Neural progenitor cell (in vitro differentiated cells): ENCODE measurements at places on chromosomes 1 and 21.

DNA sequence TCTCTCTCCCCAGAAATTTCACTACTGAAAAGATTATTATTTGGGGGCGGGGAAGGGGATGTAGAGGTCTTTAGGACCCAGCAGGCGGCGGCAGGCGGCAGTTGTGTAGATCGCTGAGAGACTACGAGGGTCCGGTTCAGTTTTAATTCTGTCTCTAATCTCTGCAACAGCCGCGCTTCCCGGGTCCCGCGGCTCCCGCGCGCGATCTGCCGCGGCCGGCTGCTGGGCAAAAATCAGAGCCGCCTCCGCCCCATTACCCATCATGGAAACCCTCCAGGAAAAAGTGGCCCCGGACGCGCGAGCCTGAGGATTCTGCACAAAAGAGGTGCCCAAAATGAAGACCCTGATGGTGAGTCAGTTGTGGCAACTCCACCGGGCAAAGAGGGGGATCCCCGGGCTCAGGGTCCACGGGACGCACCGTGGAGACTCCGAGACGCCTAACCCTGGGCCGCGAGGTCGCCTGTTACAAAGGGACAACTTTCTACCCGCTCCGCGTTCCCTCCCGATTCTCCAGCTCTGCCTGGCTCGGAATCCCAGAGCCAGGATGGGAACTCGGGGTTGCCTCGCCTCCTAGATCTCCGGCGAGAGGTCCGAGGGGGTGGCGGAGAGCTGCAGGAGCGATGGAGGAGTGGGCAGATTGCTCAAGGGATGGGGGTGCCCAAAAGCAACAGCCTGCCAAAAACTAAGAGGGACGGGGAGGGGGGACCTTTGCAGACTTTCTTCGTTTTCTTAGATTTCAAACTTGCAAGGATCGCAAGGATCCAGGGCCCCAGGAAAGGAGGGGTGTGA is at the start of gene ST6GALNAC5:
Gene ST6GALNAC5 (plus strand): TSS at position 139 of the 789 bp plus-strand sequence.
- DNase-seq, result peak; percentile 86

DNA sequence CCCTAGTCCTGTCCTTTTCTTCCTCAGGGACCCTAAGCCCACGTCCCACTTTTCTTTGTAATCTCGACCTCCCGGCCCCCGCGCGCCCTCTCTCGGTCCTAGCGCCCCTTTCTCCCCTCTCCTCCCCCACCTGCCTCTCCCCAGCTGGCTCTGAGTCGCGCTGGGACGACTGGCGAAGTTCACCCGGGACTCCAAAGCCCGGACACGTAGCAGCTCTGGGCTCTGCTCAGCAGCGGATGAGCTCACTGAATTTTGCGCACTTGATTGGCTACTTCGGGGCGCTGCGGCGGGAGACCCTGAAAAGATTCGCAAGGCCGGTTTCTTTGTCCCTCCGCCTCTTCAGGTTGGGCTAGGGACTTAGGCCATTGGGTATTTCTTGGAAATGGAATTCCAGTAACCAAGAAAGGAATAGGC is 16.3 kb upstream of the ACKR1 start:
- peak; percentile 95 for DNase-seq

DNA sequence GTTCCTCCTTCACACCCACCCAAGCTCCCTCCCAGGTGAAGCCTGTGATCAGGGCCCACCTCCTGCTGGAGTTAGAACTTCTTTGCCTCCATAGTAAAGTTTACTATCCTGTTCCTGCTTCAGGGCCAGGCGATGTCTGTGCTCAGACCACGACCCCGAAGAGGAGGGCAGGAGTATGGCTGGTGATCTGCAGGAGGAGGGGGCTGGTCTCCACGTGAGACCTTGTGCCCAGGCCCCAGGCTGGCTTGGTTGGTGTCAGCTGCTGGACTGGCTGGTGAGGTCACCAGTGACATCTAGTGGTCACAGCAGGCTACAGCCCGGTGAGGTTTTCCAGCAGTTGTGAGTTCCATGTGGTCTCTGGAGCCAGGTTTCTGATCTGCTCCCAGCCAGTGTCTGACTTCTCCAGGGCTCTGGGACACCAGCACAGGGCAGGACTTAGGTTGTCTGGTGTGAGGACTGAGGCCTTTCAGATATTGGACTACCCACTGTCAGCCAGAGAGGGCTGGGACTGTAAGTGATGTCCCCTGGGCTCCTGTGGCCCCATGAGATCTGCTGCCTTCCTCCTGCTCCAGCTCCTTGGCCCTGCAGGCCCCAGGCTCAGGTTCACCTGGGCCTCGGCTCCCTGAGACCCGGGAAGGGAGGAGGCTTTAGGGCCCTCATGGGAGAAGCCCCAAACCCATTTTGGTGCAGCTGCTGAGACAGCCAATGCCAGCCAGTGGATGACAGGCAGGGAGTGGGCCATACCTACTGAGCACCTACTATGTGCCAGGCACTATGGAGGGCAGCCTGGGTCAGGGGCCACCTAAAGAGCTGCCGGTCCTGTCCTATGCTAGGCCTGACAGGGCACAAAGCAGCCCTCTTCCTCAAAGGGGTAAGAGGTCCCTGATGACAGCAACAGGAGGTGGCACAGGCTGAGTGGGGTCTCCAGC is 6.0 kb upstream of the UBL4B start:
- DNase-seq, result peak; percentile 82

DNA sequence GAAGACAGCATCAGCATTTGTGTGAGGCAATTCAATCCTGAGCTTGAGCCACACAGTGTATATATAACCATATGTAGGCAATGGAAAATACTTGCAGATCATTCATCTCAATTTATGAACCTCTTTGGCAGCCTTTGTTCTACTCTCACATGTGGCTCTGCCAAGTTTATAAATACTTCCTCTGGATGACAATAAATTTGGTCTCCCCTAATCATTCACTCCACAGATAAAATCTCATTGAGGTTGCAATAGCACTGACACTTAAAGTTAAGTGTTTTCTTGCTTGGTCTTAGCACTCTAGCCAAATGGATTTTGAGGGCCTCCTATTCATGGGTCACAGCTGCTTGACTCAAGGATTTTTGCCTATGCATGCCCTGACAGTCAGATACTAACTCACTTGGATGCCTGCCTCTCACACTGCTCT is 136.6 kb upstream of the VANGL1 start:
- no peak for DNase-seq

DNA sequence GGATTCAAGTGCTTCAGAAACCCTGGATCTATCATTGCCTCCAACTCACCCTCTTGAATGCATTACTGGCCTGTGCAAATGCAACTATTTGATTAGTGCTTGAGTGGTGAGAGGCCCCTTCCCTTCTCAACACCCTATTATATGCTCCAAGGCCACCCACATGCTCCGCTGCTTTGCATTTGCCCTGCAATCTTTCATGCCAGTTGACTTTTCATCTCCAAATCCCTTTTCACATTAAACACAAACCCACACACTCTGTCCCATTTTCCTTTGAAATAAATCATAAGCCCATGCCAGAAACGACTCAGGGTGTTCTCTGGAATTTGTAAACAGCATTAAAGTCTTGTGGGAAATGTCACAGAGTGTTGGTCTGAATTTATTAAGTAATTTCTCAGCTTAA is 78.9 kb upstream of the CTTNBP2NL start:
- DNase-seq, result no peak

DNA sequence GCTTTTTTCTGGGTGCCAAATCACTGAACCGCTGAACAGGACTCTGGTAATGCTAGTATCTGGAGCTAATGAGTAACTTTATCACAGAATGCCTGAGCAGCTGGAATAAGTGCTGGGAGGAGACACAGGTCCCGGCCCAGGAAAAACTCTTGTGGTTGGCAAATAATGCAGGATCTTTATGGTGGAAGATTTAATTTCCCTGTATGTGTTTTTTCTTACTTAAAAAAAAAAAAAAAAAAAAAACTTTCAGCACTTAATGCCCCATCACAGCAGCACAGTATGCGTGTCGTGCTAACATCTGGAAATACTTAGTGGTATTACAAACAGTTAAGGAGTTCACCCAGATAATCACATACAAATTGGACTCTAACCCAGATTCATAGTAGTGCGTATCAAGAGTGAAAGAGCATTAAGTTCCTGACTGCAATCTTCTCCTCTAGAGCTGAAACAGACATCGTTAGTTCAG is 220.7 kb downstream of the TOMM20 start:
- no peak for DNase-seq

DNA sequence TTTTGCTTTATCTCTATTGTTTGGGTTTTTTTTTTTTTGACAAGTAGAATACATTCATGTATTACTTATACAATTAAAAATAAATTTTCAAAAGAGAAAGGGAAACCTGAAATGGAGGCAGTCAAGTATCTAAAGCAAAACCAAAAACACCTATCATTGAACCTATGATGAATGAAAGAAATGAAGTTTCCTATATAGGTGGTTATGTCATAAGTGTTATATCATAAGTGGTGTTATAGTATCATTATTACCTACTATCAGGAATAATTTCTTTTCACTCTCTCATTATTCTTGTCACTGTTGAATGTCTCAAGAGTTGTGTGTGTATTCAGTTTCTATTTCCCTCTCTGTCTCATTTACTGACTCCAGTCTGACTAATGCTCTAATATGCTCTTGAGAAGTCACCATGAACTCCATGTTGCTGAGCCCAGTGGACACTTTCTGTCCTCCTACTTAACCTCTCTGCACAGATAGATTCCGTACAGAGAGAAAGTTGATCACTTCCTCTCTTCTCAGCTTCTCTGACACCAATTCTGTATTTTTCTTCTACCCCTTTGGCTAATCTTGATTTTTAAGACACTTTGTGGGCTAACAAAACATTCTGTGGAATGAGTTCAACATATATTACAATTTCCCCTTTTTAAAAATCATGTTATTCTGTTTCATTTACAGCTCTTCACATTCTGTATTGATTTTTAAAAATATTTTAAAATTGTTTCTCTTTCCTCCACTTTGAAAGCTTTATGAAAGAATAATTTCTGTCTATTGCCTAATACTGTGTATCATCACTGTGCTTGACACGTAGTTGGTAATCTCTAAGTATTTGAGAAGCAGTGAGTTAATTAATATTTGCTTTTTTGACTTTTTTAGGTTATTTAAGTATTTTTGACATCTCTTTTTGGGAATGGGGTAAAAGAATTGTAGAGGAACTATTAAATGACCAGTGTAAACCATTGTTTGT is 50.1 kb downstream of the RASAL2 start:
- DNase-seq, result no peak

DNA sequence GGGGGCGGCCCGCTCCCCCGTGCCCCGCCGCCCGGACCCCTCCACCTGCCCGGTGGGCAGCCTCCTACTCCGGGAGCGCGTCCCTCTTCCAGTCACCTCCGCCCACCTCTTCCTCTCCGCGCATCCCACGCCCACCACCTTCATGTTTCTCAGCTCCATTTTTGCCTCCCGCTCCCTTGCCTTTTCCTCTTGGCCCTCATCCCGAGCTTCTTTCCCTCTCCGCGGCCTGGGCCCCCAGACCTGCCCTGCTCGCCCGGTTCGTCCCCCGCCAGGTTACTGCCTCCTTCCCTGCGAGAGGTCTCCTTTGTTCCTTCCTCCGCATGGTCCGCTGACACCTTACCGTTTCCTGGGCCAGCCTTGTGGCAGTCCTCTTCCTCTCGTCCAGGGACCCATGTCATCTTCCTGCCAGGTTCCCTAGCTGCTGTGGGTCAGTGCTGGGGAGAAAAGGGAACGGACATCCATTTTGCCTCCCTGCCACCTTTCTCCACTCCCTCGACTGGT is 563 bp downstream of the QSOX1 start:
- DNase-seq, result peak; percentile 37

DNA sequence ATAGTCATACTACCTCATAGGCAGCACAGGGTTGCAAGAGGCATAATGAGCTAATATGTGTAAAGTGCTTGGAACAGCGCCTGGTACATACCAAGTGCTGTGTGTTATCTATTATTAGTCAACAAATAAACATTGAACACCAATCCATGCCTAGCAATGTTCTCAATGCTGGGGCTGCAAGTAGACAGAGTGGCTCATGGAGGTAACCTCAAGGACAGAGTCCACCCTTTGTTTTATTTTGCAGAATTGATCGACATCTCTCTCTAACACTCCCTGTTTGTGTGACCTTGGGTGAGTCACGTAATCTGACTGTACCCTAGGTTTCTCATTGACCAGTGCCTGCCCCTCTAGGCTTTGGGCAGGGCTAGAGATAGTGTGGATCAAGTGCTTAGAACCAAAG is 164.0 kb upstream of the KLHDC7A start:
- no peak for DNase-seq
